Spinal cord (tissue), 10 donors: ENCODE measurements at places on chromosomes 2 and 18. TPM values are rescaled to one million over a fixed set of nuclear protein-coding genes. Genes with fewer than 3 reads are reported as not detected.

DNA sequence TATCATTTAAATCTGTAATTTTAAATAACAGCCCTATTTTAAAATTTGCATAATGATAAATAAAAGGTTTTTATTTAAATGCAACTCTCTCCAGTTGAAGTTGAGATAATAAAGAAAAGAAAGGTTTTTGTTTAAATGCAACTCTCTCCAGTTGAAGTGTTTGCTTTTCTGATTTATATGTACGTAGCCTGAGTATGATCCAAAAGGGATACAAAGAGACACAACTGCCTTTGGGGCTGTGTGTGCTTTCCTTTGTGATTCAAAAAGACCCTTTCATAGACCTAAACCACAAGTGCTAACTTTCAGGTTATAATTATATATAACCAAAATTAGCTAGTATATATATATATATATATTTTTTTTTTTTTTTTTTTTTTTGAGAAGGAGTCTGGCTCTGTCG, 76.2 kb upstream of the MFF start:
- DNase-seq: no peak

DNA sequence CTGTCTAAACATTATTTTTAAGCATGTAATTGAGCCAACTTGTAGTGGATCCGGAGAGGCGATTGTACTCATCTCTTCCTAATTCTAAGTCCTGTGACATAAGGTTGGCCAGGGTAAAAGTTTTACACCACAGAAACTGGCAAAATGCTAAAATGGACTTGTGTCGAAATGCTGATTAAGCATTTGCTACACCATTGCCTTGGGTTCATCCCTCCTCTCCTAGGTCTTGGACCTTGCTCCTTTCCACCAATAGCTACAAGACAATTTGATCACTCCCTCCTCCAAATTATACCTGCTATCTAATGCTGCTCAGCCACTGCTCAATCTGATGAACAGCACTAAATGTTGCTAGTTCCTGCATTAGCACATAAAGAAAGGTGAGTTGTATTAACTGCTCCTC, 132.7 kb upstream of the EPC2 start:
- no peak for DNase-seq

GRCh38 chr2:214514704-214515103, 103.8 kb downstream of the VWC2L start:
- DNase-seq: no peak

DNA sequence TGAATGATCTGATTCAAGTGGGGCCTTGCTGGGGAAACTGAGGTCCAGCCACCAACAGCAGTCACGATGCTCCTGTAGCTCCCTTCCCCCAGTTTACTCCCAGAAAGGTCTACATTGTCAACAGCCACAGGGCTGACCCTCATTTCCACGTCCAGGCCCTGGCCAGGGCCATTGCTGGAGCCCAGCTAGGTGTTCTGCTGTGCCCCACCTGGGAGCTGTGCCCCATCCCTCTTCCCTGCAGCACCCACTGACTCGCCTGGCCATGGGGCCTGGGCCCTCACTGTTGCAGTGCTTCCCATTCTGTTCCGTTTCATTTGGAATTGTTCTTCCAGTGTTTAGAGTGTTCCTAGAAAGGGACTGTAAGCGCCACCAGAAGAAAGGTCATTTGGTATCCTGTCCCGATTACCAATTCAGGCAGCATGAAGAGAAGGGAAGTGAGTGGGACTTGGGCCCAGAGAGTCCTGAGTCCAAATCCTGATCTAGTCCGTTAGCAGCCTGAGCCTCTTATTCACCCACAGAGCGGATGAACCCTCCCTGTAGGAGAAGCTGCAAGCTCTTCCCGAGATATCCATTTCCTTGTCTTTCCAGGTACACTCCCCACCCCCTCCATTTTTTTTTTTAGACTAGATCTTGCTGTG, 73.1 kb upstream of the HPCAL1 start:
- no peak for DNase-seq

GRCh38 chr2:138881126-138881525, 100.9 kb upstream of the NXPH2 start:
- no peak for DNase-seq

GRCh38 chr18:49591775-49592174, 29.9 kb downstream of the LIPG start:
- no peak for DNase-seq

DNA sequence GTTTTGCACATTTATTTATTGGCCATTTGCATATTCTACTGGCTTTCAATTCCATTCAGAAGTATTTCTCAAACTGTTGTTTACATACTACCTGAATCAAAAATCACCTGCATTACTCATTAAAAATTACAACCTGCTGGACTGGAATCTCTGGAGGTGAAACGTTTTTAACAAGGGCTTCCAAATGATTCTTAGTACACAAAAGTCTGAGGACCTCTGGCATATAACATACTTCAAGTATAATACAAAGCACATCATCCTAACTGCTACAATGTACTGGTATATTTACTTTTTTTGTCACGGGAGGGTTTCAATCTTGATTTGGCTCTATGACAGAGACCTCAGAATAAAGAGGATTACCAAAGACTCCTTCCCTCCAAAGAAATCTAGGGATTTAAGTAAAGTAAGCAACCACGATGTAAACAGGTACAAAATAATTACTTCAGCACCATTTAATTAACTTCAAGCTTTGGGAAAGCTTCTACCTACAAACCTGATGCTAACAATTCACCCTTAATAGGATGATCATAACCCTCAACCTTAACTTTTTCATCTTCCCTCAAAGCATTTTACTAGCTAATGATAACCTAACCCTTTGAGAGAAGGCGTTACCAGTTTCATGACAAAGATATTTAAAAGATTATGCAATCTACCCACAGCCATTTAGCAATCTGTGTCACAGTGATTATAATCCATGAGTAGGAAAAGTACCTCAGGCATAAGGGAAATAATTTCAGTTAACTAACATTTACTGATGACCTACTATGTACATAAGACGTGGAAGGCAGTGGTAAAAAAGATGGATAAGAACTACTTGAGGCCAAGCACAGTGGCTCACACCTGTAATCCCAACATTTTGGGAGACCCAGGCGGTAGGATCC, 24.7 kb downstream of the ATAD2B start:
- DNase-seq: no peak

The STEAP3 gene
- 0.94 TPM for total RNA-seq

The SEH1L gene
- 29.8 TPM for total RNA-seq

DNA sequence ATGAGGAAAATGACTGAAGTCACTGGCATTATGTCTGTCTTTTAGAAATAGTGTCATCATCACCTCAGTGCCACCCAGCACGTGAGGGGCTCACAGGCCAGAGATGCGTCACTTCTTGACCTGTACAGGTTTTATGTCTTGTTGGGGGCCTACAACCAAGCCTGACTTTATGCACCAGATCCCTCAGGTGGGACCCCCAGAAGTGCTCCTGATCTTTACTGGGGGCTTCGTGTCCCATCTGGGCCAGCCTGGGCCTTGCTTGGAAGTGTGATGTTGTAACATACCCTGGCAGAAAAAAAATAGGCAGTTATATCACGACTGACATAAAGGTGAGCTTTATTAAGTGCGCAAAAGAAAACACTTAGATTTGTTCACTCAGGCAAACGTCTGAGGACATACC, 21.5 kb upstream of the GNAL start:
- no peak for DNase-seq
